ENCODE measurements at places on chromosomes 5 and 9.

DNA sequence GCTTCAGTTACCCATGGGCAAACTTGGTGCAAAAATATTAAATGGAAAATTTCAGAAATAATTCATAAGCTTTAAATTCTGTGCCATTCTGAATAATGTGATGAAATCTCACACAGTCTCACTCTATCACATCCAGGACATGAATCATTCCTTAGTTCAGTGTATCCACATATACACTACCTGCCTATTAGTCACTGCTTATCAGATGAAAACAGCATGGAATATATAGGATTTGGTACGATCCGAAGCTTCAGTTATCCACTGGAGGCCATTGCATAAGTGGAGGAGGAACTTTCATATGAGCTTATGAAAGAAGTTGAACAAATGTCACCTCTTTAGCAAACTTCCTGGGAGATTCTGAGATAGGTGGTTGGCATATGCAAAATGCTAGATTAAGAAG lies 64.2 kb downstream of the GAPVD1 start:
- no peak for DNase-seq

DNA sequence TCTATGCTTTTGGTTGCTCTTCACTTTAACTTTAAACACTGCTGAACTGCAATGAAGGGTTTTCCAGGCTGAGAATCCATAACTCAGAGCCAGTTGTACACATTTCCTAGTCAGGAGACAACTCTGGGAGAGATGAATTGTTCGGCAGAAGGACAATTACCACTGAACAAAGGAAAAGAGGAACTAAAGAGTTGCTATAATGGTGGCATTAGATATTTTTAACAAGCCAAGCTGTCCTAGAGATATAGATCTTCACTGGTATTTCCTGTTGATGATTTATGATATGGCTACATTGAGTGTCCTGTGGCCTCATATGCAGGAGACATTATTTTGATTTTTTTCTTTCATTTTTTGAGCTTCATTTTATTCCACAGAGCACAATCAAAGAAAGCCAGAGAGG lies 219.1 kb upstream of the PCSK5 start:
- DNase-seq: no peak

DNA sequence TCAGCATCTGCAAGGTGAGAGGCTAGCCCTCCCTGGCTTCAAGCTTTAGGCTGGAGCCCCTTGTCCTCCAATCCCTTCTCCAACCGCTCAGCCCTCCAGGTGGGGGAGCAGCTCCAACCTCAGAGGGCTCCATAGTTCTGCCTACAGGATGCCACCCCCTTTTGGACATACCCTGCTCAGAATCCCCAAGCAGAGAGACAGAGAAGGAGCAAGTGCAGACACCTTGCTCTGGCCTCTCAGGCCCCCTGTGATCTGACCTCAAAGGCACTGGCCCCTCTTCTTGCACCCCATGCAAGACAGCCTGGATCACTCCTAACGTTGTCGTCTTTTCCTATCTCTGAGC lies 101.6 kb downstream of the C5orf15 start:
- no peak for DNase-seq

DNA sequence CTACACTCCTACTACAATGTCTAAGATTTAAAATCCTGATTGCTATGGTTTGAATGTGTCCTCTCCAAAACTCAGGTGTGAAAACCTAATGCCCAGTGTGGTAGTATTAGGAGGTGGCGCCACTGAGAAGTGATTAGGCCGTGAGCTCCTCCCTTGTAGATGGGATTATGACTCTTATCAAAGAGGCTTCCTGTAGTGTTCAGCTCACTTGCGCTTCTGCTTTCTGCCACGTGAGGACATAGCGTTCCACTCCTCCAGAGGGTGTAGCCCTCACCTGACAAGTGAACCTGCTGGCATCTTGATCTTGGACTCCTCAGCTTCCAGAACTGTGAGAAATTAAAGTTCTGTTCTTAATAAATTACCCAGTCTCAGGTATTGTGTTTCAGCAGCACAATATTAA lies 33.0 kb upstream of the WHRN start:
- DNase-seq: no peak

GRCh38 chr9:131276094-131276888 lies at the start of gene FAM78A:
TSS of gene FAM78A (minus strand) at chr9:131276510. CDS start at chr9:131276179, 331 bp downstream.
- DNase-seq: no peak
